ENCODE measurements at places on chromosomes 7 and 10. TPM values are rescaled to one million over a fixed set of nuclear protein-coding genes. Genes with fewer than 3 reads are reported as not detected.

Gene FKBP9
- total RNA-seq, result not detected

Gene HHEX
- 0.58 TPM for total RNA-seq

- no peak for DNase-seq
- peak overlapping the region; percentile 88 for H3K27ac ChIP-seq
- H3K4me1 ChIP-seq, result peaks cover 25% of the 10 kb centered on the region
- H3K4me3 ChIP-seq, result peak overlapping the region; percentile 91
These were observed 1.4 kb downstream of the FGFBP3 start for GRCh38 chr10:91907914-91908336.

Gene GDF2
- total RNA-seq, result not detected

Gene STEAP1B
- not detected for total RNA-seq

Gene HECTD2
- 2.7 TPM for total RNA-seq

Gene ITGA8
- not detected for total RNA-seq

GRCh38 chr10:132109341-132110110, 43.8 kb downstream of the JAKMIP3 start:
- H3K4me3 ChIP-seq, result no peak overlapping the region
- H3K27ac ChIP-seq, result no peak overlapping the region
- no peaks in the 10 kb centered on the region for H3K36me3 ChIP-seq
- no peaks in the 10 kb centered on the region for H3K27me3 ChIP-seq
- DNase-seq, result no peak
- H3K4me1 ChIP-seq, result no peaks in the 10 kb centered on the region

Gene ITIH5
- total RNA-seq, result not detected

Gene GIMAP1
- 9.3 TPM for total RNA-seq

Gene ATOH7
- total RNA-seq, result not detected

- peaks cover 2% of the 10 kb centered on the region for H3K36me3 ChIP-seq
- H3K27ac ChIP-seq, result no peak overlapping the region
- peaks cover 7% of the 10 kb centered on the region for H3K4me1 ChIP-seq
- DNase-seq, result no peak
- H3K4me3 ChIP-seq, result no peak overlapping the region
These were observed 103.3 kb downstream of the FAM107B start for GRCh38 chr10:14671386-14671831.

Gene HTR5A
- not detected for total RNA-seq

- H3K27me3 ChIP-seq, result no peaks in the 10 kb centered on the region
- H3K4me3 ChIP-seq, result no peak overlapping the region
- H3K4me1 ChIP-seq, result no peaks in the 10 kb centered on the region
- DNase-seq, result no peak
- H3K27ac ChIP-seq, result no peak overlapping the region
These were observed 522.0 kb upstream of the LRRN3 start for GRCh38 chr7:110568932-110569331.

Gene RAMP3
- not detected for total RNA-seq

GRCh38 chr7:84735011-84735410, 451.8 kb downstream of the SEMA3D start:
- H3K4me1 ChIP-seq, result no peaks in the 10 kb centered on the region
- H3K27ac ChIP-seq, result no peak overlapping the region
- no peaks in the 10 kb centered on the region for H3K27me3 ChIP-seq
- DNase-seq, result no peak
- no peaks in the 10 kb centered on the region for H3K36me3 ChIP-seq

Gene CYP3A4
- not detected for total RNA-seq

DNA sequence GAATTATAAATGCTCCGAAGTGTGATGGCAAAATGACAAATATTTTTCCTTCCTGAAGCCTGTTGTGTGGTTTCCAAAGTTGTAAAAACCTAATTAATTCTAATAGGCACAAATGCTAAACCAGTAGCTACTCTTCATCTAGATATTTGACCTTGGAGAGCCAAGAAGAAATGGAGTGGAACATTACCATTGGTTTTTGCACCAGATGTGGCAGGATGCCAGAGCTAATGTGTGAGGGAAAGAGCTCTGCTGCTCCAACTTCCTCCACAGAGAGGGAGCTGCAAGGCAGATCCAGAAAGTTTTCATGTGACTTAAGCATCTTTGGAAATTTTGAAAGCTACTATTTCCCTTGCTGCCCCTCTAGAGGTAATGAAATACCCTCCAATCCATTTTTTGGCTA, 65.1 kb upstream of the HPS1 start:
- no peak overlapping the region for H3K27ac ChIP-seq
- no peak for DNase-seq
- no peaks in the 10 kb centered on the region for H3K4me1 ChIP-seq

DNA sequence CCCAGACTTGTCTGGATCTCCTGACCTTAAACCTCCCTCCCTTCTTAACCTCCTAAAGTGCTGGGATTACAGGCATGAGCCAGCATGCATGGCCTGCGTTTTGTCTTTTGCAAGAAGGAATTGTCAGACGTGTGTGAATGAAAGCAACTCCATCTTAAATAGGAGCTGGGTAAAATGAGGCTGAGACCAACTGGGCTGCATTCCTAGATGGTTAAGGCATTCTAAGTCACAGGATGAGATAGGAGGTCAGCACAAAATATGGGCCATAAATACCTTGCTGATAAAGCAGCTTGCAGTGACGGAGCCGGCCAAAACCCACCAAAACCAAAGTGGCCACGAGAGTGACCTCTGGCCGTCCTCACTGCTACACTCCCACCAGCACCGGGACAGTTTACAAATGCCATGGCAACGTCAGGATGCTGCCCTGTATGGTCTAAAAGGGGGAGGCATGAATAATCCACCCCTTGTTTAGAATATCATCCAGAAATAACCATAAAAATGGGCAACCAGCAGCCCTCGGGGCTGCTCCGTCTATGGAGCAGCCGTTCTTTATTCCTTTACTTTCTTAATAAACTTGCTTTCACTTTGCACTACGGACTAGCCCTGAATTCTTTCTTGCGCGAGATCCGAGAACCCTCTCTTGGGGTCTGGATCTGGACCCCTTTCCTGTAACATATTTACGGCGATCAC, 41.2 kb upstream of the SDK1 start:
- DNase-seq, result no peak
- no peaks in the 10 kb centered on the region for H3K4me1 ChIP-seq
- no peak overlapping the region for H3K27ac ChIP-seq

Gene GPR37
- total RNA-seq, result not detected

GRCh38 chr10:1380088-1380671, 324.0 kb downstream of the WDR37 start:
- DNase-seq, result no peak
- no peak overlapping the region for H3K27ac ChIP-seq
- no peak overlapping the region for H3K4me3 ChIP-seq
- H3K27me3 ChIP-seq, result peaks cover 37% of the 10 kb centered on the region
- no peaks in the 10 kb centered on the region for H3K36me3 ChIP-seq

DNA sequence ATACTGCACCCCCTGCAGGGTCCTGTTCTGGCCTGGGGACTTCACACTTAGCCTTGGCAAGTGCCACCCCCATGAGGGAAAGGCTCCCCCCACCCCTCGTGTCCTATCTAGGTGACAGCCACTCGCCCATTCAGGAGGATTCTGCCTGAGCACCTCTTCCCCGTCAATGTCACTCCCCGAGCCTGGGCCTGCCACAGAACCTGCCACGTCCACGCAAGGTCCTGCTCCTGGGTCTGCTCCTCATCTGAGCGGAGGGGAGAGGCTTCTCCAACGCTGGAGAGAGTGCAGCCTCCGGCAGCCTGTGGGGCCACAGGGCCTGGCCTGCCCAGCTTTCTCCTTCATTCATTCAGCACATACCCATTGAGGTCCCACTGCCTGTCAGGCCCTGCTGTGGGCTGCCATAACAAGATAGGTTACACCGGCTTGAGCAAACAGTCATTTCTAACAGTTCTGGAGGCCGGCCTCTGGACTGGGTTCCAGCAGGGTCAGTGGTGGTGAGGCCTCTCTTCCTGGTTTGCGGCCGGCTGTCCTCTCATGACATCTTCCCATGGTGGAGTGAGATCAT, 92.0 kb upstream of the RET start:
- no peak overlapping the region for H3K4me3 ChIP-seq
- H3K27ac ChIP-seq, result no peak overlapping the region
- H3K27me3 ChIP-seq, result no peaks in the 10 kb centered on the region
- DNase-seq, result no peak
- H3K4me1 ChIP-seq, result peaks cover 13% of the 10 kb centered on the region

DNA sequence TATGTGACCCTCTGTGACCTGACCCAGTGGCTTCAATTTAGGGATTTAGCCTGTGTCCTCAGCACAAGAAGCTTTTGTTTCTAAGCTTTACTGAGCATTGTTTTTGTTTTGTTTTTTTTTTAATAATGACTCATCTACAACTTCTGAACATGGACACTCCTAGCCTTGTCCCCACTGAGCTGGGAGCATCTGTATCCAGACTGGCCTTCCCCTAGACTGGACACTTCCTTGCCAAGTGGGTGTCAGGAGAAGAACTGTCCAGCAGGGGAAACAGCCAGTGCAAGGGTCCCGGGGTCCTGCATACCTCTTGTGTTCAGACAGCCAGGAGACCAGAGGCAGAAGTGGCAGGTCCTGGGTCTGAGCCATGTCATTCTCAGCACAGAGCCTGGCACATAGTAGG, 108.6 kb downstream of the TMEM130 start:
- H3K4me1 ChIP-seq, result no peaks in the 10 kb centered on the region
- no peak for DNase-seq
- H3K27ac ChIP-seq, result no peak overlapping the region
- peaks cover 3% of the 10 kb centered on the region for H3K27me3 ChIP-seq
- no peak overlapping the region for H3K4me3 ChIP-seq
- H3K36me3 ChIP-seq, result no peaks in the 10 kb centered on the region

GRCh38 chr10:86263209-86263608, 103.4 kb downstream of the GRID1 start:
- H3K4me1 ChIP-seq, result no peaks in the 10 kb centered on the region
- no peaks in the 10 kb centered on the region for H3K36me3 ChIP-seq
- H3K27ac ChIP-seq, result no peak overlapping the region
- H3K4me3 ChIP-seq, result no peak overlapping the region
- peaks cover 14% of the 10 kb centered on the region for H3K27me3 ChIP-seq

DNA sequence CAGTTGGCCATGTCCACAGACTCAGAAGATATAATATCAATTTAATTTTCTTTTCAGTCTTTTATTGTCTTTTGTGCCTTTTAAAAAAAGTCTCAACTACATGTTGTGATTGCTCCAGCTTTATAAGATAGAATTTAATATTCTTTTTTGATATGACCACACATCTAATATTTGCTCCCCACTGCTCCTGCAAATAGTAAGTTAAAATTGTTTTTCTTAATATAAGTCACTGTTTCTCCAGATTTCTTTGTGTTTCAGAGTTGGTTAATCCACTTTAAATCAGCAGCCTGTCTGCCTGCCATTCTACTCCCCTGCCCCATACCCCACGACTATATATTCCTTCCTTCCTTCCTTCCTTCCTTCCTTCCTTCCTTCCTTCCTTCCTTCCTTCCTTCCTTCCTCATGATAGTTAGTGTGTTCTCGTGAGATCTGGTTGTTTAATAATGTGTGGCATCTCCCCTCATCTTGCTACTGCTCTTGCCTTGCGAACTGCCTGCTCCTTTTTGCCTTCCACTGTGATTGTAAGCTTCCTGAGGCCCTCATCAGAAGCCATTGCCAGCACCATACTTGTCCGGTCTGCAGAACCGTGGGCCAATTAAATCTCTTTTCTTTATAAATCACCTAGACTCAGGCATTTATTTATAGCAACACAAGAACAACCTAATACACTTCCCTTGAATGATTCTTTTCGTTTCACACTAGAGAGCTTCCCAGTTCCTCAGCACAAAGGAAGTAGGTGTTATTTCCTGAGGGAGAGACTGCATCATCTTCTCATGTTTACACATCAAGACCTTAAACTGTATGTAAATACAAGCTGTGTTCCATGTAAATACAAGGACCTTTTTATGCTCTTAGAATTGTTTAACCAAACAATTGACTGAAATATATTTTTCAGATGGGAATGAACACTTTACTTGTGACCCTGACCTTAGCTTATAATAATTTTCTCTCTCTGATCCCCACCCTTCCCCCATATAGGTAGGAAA, 24.5 kb downstream of the TAS2R16 start:
- no peaks in the 10 kb centered on the region for H3K4me1 ChIP-seq
- no peak overlapping the region for H3K4me3 ChIP-seq
- no peaks in the 10 kb centered on the region for H3K27me3 ChIP-seq
- DNase-seq, result no peak

Gene FAM25C
- total RNA-seq, result not detected

Gene STEAP4
- total RNA-seq, result not detected

GRCh38 chr7:71558806-71559613, 427.1 kb downstream of the GALNT17 start:
- H3K36me3 ChIP-seq, result no peaks in the 10 kb centered on the region
- no peaks in the 10 kb centered on the region for H3K27me3 ChIP-seq
- H3K4me1 ChIP-seq, result no peaks in the 10 kb centered on the region
- no peak overlapping the region for H3K4me3 ChIP-seq
- H3K27ac ChIP-seq, result no peak overlapping the region

- no peak for DNase-seq
- H3K4me1 ChIP-seq, result peaks cover 35% of the 10 kb centered on the region
- H3K36me3 ChIP-seq, result no peaks in the 10 kb centered on the region
- no peaks in the 10 kb centered on the region for H3K27me3 ChIP-seq
- peak overlapping the region; percentile 41 for H3K27ac ChIP-seq
These were observed 194.6 kb downstream of the COBL start for GRCh38 chr7:51121931-51122425.

DNA sequence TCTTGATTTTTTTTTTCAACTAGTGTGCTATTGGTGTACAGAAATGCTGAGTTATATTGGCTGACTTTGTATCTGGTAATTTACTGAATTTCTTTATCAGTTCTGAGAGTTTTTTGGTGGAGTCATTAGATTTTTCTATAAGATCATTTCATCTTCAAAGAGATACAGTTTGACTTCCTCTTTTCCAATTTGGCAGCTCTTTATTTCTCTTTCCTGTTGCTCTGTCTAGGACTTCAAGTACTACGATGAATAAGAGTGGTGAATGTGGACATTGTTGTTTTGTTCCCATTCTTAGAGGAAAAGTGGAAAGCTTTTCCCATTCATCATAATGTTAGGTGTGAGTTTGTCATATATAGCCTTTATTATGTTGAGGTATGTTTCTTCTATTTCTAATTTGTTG, 50.2 kb downstream of the LOXL4 start:
- no peak overlapping the region for H3K27ac ChIP-seq
- peaks cover 54% of the 10 kb centered on the region for H3K36me3 ChIP-seq
- H3K4me1 ChIP-seq, result peaks cover 8% of the 10 kb centered on the region
- H3K4me3 ChIP-seq, result no peak overlapping the region

Gene DNAJC12
- total RNA-seq, result 29.1 TPM

Gene OR2A5
- total RNA-seq, result not detected

- no peak for DNase-seq
- H3K4me1 ChIP-seq, result no peaks in the 10 kb centered on the region
- no peak overlapping the region for H3K4me3 ChIP-seq
These were observed 63.9 kb downstream of the WDFY4 start for GRCh38 chr10:48748573-48748972.

- H3K27me3 ChIP-seq, result no peaks in the 10 kb centered on the region
- no peak overlapping the region for H3K4me3 ChIP-seq
- no peak overlapping the region for H3K27ac ChIP-seq
- H3K36me3 ChIP-seq, result peaks cover 52% of the 10 kb centered on the region
These were observed 19.0 kb downstream of the MINPP1 start for GRCh38 chr10:87523731-87524130.

GRCh38 chr7:87216701-87217508, 2.6 kb downstream of the TMEM243 start:
- peaks cover 2% of the 10 kb centered on the region for H3K27me3 ChIP-seq
- peak; percentile 75 for DNase-seq
- H3K27ac ChIP-seq, result peak overlapping the region; percentile 98
- H3K36me3 ChIP-seq, result peaks cover 65% of the 10 kb centered on the region
- peak overlapping the region; percentile 98 for H3K4me3 ChIP-seq

Gene ETV1
- 0.18 TPM for total RNA-seq

GRCh38 chr10:6729071-6729774, 149.1 kb upstream of the PRKCQ start:
- H3K36me3 ChIP-seq, result no peaks in the 10 kb centered on the region
- no peak overlapping the region for H3K4me3 ChIP-seq
- H3K27ac ChIP-seq, result no peak overlapping the region
- peaks cover 56% of the 10 kb centered on the region for H3K27me3 ChIP-seq
- no peaks in the 10 kb centered on the region for H3K4me1 ChIP-seq

Gene COX19
- total RNA-seq, result 18.0 TPM
